ENCODE measurements at places on chromosomes 16 and 17. TPM values are rescaled to one million over a fixed set of nuclear protein-coding genes. Genes with fewer than 3 reads are reported as not detected.

ZSCAN10 gene
- not detected for total RNA-seq

NHLRC4 gene
- 0.14 TPM for total RNA-seq

PTRH2 gene
- total RNA-seq, result 102 TPM

SLC16A13 gene
- total RNA-seq, result 11.9 TPM

TTYH2 gene
- total RNA-seq, result 2.0 TPM

ARL6IP1 gene
- 212 TPM for total RNA-seq

NKD1 gene
- 0.31 TPM for total RNA-seq

ASGR2 gene
- not detected for total RNA-seq

TSPAN10 gene
- total RNA-seq, result 4.3 TPM

KRT17 gene
- total RNA-seq, result 1.0 TPM

ABCA6 gene
- not detected for total RNA-seq

TBC1D3G gene
- total RNA-seq, result not detected

YBX2 gene
- total RNA-seq, result 0.47 TPM

NPIPB9 gene
- total RNA-seq, result 1.6 TPM

GPRC5B gene
- total RNA-seq, result 30.9 TPM

MYCBPAP gene
- total RNA-seq, result 0.08 TPM

TNFRSF17 gene
- total RNA-seq, result not detected

CSNK2A2 gene
- total RNA-seq, result 51.4 TPM

TEX19 gene
- total RNA-seq, result 0.41 TPM

BTBD17 gene
- not detected for total RNA-seq

DNAH9 gene
- total RNA-seq, result not detected

FAM20A gene
- not detected for total RNA-seq

KRT12 gene
- total RNA-seq, result not detected

AOC3 gene
- 1.1 TPM for total RNA-seq

LAT gene
- 5.5 TPM for total RNA-seq

CIITA gene
- total RNA-seq, result 0.16 TPM

KCNJ12 gene
- total RNA-seq, result 1.4 TPM

VASN gene
- 3.7 TPM for total RNA-seq

DOC2A gene
- 0.88 TPM for total RNA-seq

NAA60 gene
- 52.8 TPM for total RNA-seq
